ENCODE measurements at places on chromosomes 12 and 14.
A peak's percentile ranks its signal among the peaks of the same experiment; 100 is the strongest.

DNA sequence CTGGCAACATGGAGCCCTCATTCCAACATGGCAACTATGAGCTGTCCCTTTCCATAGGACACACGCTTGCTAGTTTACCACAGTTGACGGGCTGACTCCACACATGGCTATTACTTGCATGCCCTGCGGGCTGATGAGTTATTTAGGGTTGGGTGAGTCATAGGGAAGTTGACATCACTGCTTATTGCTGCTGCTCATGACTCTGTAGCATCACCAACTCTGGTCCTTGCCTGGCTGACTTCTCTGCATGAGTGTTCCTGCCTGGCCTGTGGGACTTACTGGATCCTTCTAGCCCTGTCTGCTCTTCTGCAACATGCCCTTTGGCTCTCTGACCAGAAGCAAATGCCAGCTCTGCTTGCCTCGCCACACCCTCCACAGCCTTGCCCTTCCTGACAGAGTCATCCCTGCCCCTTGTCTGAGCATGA lies 199.5 kb downstream of the ANO6 start:
- no peak overlapping the region for H3K4me3 ChIP-seq
- H3K4me1 ChIP-seq, result no peaks in the 10 kb centered on the region
- peaks cover 2% of the 10 kb centered on the region for H3K36me3 ChIP-seq
- no peaks in the 10 kb centered on the region for H3K27me3 ChIP-seq
- peak; percentile 21 for DNase-seq

GRCh38 chr12:110199339-110200123 lies 75.4 kb downstream of the IFT81 start:
- DNase-seq, result no peak
- H3K27me3 ChIP-seq, result no peaks in the 10 kb centered on the region
- H3K36me3 ChIP-seq, result no peaks in the 10 kb centered on the region
- no peak overlapping the region for H3K27ac ChIP-seq
- no peak overlapping the region for H3K4me3 ChIP-seq

GRCh38 chr12:5123921-5124320 lies 80.2 kb downstream of the KCNA5 start:
- no peak overlapping the region for H3K27ac ChIP-seq
- H3K27me3 ChIP-seq, result peaks cover 2% of the 10 kb centered on the region
- DNase-seq, result no peak
- no peaks in the 10 kb centered on the region for H3K4me1 ChIP-seq
- H3K36me3 ChIP-seq, result no peaks in the 10 kb centered on the region
- H3K4me3 ChIP-seq, result no peak overlapping the region

DNA sequence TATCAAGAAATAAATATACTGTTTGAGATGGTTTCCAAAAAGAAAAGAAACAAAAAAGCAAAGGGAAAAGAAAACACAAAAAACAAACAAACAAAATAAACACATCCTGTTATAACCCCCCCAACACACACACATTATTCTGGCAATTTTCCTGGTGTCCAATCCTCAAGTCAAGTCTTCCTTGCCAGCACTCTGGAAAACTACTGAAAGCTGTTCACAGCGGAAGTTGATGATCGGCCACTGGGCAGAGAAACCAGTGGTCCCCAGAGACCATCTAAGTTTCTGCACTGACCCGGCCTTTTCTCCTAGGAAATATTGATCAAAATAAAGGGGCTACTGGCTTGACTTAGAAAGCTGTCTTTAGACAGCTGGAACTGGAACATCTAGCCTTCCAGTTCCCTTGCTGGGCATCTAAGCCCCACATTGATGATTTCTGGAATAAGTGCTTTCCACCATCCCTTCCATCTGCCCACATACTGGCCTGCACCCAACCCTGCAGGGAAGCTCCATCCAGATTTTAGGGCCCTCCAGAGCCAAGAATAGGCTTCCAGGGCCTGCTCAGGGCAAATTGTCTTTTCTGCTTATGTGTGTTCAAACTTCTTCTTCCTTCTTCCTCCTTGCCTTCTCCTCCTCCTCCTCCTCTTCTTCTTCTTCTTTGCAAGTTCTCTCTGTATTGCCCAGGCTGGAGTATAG lies 11.6 kb upstream of the PPP1CC start:
- H3K4me1 ChIP-seq, result no peaks in the 10 kb centered on the region
- H3K27me3 ChIP-seq, result no peaks in the 10 kb centered on the region
- H3K27ac ChIP-seq, result no peak overlapping the region

DNA sequence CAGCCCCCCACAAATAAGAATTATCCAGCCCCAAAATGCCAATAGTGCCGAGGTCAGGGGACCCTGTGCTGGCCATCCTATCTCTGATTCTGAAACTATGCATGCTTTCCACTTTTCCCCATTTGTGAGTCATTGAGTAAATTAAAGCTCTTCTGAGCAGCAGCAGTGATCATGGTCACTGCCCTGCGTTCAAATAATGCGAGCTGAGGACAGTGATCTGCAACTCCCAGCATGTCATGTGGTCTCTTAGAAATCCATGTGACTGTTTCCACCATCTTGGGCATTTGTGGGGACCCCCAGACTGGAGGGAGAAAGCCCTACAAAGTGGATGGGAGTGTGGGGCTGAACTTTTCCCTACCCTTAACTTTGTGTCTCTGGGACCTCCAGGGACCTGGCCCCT lies 53.8 kb downstream of the C14orf132 start:
- H3K27me3 ChIP-seq, result no peaks in the 10 kb centered on the region
- H3K4me1 ChIP-seq, result no peaks in the 10 kb centered on the region
- H3K36me3 ChIP-seq, result no peaks in the 10 kb centered on the region
- no peak for DNase-seq
- H3K4me3 ChIP-seq, result no peak overlapping the region
- H3K27ac ChIP-seq, result no peak overlapping the region

DNA sequence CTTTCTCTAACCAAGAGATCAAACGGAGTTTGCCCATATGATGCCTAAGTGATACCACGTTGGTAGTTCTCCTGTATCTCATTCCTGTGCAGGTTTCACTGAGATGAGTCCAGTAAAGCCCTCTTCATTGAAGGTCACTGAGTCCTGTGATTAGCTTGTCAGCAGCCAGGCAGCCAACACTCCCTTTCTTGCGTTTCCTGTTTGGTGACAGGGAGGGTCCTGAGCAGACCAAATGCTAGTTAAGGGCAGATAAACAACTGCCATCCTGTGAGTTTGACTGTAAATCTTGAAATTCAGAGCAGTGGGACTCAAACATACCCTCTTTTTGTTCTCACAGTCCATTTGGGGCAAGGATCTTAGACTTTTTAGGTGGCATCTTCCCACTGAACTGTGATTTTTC lies 39.4 kb downstream of the ZNF641 start:
- H3K27ac ChIP-seq, result no peak overlapping the region
- H3K36me3 ChIP-seq, result no peaks in the 10 kb centered on the region
- peaks cover 6% of the 10 kb centered on the region for H3K27me3 ChIP-seq

GRCh38 chr14:22472935-22473854 lies 115.8 kb downstream of the DAD1 start:
- no peaks in the 10 kb centered on the region for H3K27me3 ChIP-seq
- H3K36me3 ChIP-seq, result no peaks in the 10 kb centered on the region
- no peak overlapping the region for H3K27ac ChIP-seq
- peak; percentile 82 for DNase-seq
- H3K4me1 ChIP-seq, result peaks cover 74% of the 10 kb centered on the region
- H3K4me3 ChIP-seq, result no peak overlapping the region
